ENCODE measurements at places on chromosomes 16 and 17.
A peak's percentile ranks its signal among the peaks of the same experiment; 100 is the strongest.

DNA sequence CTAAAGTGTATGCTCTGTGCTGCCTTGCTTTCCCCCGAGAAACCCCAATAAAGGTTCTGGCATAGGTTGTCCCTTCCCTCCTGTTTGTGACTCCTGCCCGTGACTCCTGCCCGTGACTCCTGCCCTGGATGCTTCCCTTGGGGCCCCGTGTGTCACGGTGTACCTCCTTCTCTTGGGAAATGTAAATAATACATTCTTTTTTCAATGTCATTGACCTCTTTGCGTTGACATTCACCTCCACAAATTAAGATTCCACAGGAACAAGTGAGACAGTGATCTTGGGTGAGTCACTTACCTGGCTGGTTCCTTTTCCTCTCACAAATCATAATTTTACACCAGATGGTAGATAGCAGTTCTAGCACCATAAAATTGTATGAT lies 632 bp downstream of the CCL15 start:
- DNase-seq: no peak

- DNase-seq: no peak
These were observed 802 bp upstream of the ATXN2L start for GRCh38 chr16:28821874-28822519.

DNA sequence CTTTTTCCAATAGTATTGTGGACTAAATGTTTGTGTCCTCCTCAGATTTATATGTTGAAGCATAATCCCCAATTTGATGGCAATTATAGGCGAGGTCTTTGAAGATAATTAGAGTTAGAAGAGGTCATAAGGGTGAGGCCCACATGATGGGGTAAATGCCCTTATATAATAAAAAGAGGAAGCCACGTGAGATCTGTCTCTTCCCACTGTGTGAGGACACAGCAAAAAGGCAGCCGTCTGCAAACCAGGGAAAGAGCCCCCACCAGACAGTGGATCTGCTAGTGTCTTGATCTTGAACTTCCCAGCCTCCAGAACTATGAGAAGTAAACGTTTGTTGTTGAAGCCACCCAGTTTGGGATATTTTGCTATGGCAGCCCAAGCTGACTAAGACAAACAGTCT lies 76.0 kb downstream of the LYRM1 start:
- no peak for DNase-seq

GRCh38 chr16:84526794-84527531 lies 22.5 kb upstream of the MEAK7 start:
- DNase-seq: no peak

GRCh38 chr17:1362065-1362848 lies 37.8 kb downstream of the YWHAE start:
- DNase-seq: no peak

DNA sequence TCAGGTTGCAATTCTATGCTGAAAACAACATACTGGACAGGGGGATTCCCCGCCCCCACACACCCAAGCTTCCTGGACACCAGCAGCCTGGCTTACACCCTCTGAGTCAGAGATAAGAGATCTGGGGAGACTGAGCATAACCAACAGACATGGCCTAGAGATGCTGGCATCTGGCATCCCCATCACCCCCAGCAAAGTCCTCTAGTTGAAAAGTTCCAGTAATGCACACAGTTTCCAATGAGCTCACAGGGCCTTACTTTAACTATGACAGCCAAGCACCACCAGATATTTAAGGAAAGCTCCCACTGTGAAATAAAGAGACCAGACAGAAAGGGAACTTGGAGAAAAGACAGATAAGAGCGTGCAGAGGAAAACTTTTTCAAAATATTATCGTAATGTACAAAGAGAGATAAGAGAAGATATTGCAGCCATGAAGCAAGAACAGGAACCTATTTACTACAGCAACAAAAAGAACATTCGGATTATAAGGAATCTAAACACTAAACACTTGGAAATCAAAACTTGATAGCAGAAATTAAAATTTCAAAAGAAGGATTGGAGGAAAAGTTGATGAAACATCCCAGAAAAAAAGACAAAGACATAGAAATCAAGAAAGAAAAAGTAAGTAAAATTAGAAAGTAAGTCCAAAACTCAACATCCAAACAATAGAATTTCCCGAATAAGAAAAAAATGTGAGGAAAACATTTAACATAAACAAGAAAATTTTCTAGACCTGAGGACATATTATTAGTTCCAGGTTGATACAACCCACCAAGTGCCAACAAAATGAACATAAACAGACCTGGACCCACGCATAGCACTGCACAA lies 17.2 kb upstream of the ALOX15 start:
- no peak for DNase-seq

- DNase-seq: no peak
These were observed 13.3 kb upstream of the USP36 start for GRCh38 chr17:78853926-78854394.

- no peak for DNase-seq
These were observed 96.0 kb downstream of the ZFHX3 start for GRCh38 chr16:72951916-72952315.

DNA sequence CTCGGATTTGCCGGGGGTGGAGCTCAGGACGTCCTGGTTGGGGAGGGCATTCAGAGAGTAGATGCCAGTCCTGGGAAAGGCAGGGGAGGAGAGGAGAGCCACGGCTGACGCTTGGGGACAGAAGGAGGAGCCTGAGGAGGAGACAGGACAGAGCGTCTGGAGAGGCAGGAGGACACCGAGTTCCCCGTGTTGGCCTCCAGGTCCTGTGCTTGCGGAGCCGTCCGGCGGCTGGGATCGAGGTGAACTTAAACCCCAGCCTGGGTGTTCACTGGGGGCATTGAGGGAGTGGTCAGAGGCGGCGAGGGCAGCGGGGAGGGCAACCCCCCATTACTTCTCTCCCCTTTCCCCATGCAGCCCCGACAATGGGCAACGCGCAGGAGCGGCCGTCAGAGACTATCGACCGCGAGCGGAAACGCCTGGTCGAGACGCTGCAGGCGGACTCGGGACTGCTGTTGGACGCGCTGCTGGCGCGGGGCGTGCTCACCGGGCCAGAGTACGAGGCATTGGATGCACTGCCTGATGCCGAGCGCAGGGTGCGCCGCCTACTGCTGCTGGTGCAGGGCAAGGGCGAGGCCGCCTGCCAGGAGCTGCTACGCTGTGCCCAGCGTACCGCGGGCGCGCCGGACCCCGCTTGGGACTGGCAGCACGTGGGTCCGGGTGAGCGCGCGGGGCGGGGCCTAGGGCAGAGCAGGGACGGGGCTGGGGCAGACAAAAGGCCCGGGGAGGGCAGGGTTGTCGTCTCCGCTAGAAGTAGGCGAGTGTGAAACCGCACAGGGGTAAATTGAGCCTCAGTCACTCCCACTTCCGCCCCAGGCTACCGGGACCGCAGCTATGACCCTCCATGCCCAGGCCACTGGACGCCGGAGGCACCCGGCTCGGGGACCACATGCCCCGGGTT lies 3.7 kb downstream of the NOL3 start:
- DNase-seq: peak; percentile 79

Measured in NCI-H2171 treated with DMSO at 0.1 percent for 48 hours (cell line).